Thymus (tissue), 14 donors: ENCODE measurements at places on chromosomes 12 and 14.

GRCh38 chr12:39393179-39393578, 49.7 kb downstream of the KIF21A start:
- H3K27ac ChIP-seq = no peak overlapping the region
- H3K36me3 ChIP-seq = no peaks in the 10 kb centered on the region
- no peaks in the 10 kb centered on the region for H3K4me1 ChIP-seq

- DNase-seq = no peak
- no peak overlapping the region for H3K4me3 ChIP-seq
- peaks cover 9% of the 10 kb centered on the region for H3K4me1 ChIP-seq
- H3K27me3 ChIP-seq = no peaks in the 10 kb centered on the region
Observed at GRCh38 chr12:113098441-113099028, 37.0 kb downstream of the RASAL1 start.

DNA sequence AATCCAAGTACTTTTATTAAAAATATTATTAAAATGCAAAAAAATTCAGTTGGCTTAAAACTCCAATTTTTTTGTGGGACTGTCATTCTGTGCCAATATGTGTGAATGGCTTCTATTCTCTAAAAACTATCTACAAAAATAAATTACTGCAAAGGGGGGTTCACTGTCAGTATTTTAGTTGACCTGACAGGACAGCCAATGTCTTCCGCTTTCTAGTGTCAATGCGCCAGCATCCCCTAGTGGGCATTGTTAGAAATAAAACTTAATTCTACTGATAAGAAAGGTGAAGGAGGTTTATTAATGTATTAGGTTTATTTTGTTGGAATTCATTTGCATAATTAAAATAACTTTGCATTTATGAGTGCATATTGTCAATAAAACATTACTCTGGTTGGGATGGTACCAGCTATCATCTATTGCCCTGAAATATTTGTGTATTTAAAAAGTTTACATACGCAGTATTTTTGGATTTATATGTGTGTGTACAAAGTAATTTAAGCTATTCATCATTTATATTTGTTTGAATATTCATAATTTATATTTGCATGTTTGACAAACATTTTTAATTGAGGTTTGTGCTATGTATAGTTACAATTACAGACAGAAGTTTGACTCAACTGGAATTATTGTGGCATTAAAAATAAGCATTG, 527.2 kb downstream of the FLRT2 start:
- H3K27me3 ChIP-seq = no peaks in the 10 kb centered on the region
- H3K4me3 ChIP-seq = no peak overlapping the region
- H3K4me1 ChIP-seq = no peaks in the 10 kb centered on the region
- H3K36me3 ChIP-seq = no peaks in the 10 kb centered on the region

DNA sequence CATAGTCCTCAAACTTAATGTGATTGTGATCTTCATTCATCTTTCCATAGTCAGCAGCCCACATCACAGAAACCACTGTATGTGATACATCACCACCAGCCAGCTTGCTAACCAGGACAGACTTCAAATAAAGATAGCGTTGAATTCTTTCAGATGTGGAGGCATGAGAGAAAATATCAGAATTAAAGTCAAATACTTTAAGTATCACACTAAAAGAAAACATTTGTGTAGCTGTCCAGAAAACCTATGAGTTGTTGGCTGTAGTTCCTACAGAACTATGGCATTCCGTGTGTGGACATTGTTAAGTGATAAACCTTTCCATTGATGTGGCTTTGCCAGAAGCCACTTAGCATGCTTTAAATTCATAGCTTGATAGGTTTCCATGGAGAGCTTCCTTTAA, 105.1 kb downstream of the LLPH start:
- DNase-seq = no peak
- H3K4me3 ChIP-seq = no peak overlapping the region
- no peaks in the 10 kb centered on the region for H3K4me1 ChIP-seq
- H3K36me3 ChIP-seq = no peaks in the 10 kb centered on the region
- no peak overlapping the region for H3K27ac ChIP-seq
